HS-27A (cell line): ENCODE measurements at places on chromosomes 3 and 15.

DNA sequence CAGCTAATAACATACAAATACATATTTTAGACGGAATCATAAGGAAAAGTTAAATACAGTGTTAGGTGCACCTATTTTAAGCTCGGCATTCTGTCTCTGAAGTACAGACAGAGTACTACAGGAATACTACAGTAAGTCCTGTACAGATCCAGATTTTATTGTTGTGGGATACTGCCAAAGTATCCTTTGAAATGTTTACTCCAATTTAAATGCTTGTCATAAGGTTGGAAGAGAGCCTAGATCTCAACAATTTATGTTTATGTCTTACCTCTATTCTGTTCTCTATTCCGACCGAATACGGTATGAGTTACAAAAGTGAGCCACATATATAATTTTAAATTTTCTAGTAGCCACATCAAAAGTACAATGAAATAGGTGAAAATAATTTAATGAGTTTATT, 25.3 kb downstream of the PLD1 start:
- no peak for DNase-seq

DNA sequence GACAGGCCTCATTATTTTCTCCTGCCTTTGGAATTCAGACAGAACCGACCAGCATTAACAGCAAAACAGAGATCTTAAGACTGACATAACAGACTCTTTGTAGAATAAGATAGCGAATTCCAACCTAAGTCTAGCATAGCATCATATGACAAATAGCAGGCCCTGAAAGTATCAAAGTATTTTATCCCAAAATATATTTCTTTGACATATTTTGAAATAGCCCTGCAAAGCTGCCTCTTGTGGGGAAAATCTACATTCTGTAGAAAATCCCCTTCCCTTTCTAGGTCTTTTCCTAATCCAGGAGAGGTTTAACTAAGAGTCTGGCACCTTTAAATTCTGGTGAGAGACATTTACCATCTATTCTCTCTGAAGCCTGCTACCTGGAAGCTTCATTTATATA, 34.4 kb upstream of the STRIT1 start:
- no peak for DNase-seq

- DNase-seq = no peak
Measured at GRCh38 chr3:74787011-74787410, 172.6 kb upstream of the CNTN3 start.

- DNase-seq = no peak
Measured at GRCh38 chr3:59540696-59541095, 490.9 kb upstream of the CFAP20DC start.

DNA sequence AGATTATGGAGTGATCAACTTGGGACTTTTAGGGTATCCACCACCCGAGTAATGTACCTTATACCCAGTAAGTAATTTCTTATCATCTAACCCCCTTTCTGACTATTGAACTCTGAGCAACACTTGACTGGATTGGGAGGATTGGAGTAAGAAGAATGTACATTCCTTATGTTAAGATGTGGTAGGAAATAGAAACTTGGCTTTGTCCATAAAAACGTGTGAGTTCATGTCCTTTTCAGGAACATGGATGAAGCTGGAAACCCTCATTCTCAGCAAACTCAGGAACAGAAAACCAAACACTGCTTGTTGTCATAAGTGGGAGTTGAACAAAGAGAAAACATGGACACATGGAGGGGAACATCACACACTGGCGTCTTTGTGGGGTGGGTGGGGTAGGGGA, 112.3 kb downstream of the PTPRG start:
- no peak for DNase-seq

DNA sequence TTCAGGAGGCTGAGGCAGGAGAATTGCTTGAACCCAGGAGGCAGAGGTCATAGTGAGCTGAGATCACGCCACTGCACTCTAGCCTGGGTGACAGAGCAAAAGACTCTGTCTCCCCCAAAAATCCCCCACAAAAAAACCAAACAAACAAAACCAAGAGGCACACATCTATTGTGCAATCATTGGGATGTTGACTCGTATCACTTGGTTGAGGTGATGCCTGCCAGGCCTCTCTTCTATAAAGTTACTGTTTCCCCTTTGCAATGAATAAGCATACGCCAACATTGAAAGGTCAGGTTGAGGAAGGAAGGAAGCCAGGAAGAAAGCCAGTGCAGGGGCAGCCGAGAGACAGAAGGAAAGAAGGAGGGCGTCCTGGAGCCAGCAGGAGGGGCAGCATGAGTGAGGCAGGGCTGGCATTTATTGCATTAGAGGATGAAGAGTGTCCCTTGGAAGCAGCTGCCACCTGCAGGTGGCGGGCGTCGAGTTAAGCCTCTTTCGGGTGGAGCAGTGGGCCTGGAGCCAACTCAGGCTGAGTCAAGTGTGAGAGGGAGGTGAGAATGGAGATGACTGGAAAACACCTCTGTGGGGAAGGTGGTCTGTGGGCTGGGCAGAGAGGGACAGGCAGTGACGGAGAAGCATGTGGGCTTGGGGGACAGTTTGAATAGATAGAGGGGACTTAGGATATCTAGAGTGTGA, 8.3 kb upstream of the CSPG4 start:
- DNase-seq = peak; percentile 74

GRCh38 chr3:94887065-94887464, 824.2 kb downstream of the NSUN3 start:
- no peak for DNase-seq

DNA sequence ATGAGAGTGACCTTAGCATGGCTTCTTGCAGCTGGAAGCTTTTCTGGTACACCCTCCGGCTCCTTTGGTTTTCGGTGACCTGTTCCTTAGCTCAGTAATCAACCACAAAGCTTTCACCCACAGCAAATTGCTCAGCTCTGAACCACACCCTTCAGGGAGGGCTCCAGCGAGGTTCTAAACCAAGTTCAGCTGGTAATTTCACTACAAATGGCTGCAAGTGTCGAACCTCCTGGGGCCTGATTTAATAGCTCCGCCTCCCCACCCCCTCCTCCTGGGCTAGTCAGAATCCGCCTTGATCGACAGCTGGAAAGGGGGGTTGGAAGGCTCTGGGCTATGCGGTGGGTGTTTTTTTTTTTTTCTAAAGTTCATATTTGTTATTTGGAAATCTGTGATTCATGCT, 150.9 kb upstream of the MCTP2 start:
- DNase-seq = no peak
